ENCODE measurements at places on chromosomes 11 and 22. TPM values are rescaled to one million over a fixed set of nuclear protein-coding genes. Genes with fewer than 3 reads are reported as not detected.
A peak's percentile ranks its signal among the peaks of the same experiment; 100 is the strongest.

GRCh38 chr11:86940122-86940777 is 14.9 kb downstream of the FZD4 start:
- DNase-seq: peak; percentile 82

- no peak for DNase-seq
Measured at GRCh38 chr11:68724293-68724692, 27.0 kb downstream of the TESMIN start.

The TAF10 gene
- 67.1 TPM for polyA plus RNA-seq

DNA sequence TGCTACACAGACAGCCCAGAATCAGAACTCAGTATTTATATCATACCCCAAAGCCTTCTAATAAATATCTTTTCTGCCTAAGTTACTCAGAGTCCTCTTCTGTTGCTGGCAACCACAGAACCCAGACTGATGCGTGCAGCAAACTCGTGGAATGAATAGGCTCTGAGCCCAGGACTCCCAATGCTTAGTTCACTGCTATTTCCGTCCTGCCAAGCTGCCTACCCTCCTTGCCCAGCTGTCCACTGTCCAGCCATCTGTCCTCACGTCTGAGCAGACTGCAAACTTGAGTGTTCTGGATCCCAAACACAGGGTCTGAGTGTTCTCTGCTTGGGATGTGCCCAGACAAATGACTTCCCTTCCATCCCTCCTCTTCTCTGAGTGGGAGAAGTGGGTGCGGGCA is 19.4 kb downstream of the PTPN5 start:
- no peak for DNase-seq

DNA sequence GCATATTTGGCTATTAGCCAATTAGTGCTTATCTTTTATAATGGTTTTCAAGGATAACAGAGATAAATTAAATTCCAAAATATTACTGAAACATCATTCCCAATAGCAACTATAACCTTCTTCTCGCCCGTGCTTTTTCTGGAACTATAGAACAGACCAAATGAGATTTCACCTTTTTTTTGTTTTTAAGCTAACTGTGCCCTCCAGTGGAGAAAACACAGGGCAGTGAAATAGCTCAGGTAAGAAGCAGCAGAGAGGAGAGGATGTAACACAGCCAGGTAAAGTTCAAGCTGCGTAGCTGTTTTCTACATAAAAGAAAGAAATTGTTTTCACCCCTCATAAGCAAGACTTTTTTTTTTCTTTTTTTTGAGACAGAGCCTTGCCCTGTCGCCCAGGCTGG is 28.2 kb downstream of the HSD17B12 start:
- DNase-seq: no peak

The TUB gene
- polyA plus RNA-seq: 27.2 TPM

DNA sequence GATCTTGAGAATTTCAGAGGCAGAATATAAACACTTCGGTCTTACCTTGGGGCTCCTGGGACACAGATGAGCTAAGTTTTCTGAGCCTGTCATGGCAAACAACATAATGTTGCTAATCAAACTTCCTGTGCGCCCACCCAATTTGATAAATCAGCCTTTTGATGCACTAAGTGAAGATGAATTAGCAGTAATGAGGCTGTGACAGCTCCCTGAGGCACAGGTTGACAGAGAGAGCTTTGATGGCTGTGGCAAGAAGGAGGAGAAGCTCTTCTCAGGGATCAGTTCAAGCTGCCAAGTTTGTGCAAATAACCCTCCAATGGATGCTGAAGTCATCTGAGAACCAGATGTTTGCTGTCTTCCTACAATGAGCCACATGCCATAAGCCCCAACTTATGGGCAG is 34.4 kb downstream of the DRD2 start:
- DNase-seq: no peak

GRCh38 chr11:124717786-124718651 is 21.7 kb upstream of the NRGN start:
- DNase-seq: no peak

DNA sequence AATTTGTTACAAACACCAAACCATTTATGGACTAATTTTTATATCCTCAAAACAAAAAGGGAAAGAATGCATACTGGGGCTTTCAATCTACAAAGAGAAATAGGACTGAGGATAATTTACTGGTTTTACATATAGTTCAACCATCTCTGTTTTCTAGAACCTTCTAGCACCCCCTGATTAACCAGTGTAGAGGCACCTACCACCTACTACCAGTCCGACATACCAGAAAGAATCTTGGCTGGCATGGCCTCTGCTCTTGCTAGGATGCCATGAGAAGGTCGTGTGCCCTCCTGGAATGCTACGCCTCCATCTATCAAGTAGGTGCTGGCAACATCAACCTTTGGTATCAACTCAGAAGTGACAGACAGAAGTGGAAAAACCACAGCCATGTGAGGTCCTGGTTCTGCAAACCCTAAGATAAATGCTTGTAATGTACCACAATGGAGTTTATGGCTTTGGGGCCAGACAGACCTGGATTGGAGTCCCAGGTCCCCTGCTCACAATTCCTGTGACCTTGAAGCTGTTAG is 28.2 kb downstream of the MYH9 start:
- DNase-seq: no peak

DNA sequence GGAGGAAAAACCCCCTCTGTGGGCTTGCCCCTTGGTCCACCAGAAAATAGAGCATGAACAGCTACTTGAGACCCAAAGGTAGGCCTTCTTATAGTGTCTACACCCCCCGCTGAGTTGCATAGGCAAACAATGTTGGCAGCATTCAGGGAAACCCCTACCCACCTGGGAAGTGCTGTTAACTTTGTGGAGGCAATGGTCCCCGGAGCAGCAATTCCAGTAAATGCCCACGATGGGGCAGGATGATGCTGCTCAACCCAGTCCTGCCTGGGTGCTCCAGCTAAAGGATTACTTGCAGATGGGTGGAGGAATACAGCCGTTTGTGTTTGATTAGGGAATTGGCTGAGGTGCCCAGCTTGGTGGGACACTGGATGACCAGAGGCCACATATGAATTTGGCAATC is 381.3 kb upstream of the ANO5 start:
- no peak for DNase-seq

DNA sequence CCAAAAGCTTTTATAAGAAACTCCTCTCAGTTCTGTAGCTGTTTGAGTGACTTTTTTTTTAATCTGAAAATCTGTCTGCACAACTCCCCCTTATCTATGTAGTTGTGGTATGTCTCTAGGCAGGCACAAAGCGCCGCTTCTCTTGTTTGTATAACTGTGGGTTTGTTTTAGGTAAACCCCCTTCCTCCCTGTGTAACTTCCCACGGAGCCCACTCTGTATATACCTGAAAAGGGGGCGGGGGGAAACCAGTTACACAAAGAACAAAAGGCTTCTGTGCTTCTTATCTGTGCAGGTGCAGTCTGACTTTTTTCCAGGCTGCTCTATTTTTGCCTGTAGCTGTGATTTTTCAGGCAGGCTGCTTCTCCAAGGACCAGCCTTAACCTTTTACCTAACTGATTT is 13.2 kb downstream of the OR10AG1 start:
- DNase-seq: no peak

DNA sequence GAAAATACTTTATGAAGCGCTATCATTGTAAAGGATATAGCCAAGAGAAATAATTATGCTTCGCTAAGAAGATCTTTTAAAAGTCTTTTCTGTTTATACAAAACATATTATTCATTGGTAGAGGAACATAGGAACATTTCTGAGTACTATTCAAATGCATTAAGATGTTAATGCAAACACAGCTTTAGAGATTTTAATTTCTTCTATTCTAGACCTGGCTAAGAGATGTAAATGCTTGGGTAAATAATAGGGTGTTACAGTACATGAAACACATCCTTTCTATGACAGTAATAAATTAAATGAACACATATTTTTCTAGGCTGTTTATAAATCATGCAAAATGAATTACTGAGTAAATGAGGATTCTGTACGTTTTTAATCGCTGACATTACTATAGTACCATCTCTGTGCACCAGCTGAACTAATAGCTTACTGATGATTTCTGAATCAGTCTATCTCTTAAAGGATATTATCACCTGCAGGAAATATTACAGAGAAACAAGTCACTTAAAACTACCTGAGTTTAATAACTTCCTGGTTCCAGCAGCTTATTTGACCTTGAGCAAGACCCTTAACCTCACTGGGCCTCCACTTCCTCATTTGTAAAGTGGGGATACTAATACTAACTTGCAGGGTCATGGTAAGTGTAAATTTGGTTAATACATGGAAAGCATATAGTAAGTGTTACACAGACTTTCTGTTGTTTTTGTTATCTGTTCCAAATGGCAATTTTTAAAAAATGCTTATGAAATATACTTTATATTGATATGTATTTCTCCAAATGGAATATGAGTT is 344.9 kb downstream of the DYNC2H1 start:
- DNase-seq: no peak

- no peak for DNase-seq
Measured at GRCh38 chr22:35708453-35708852, 9.2 kb upstream of the APOL5 start.

GRCh38 chr11:134785660-134786284 is 373.7 kb upstream of the B3GAT1 start:
- no peak for DNase-seq

DNA sequence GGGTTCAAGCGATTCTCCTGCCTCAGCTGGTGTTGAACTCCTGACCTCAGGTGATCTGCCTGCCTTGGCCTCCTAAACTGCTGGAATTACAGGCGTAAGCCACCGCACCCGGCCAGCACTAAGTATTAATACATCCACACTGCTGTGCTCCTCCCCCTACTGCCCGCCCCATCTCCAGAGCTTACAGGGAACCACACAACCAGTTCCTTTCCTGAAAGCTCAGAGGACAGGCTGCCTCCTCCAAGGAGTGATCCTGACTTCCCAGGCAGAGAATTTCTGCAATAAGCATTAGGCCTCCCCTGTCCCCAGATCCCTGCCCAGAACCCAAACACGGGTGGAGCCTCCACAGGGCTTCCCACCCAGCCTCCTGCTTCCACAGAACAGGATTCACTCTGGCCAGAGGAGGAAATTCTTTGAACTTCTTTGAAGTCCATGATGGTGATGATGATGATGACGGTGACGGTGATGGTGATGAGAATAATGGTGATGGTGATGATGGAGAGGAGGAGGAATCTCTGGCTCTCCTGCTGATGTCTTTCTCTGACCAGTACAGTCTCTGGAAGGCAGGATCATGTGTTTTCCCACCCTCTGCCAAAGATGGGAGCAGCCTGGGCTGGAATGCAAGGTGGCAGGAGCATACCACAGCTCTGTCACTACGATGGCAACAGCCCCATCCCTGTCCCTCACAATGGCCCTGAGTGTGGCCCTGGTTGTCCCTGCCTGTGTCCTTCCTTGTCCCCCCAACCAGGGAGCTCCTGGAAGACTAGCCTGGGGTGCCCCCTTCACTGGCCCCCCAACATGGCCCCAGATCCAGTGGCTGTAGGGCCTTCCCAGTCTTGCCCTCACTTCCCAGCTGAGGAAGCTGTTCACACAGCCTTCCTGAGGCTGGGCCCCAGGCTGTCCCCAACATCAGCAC is 33.5 kb upstream of the CSNK1E start:
- no peak for DNase-seq

DNA sequence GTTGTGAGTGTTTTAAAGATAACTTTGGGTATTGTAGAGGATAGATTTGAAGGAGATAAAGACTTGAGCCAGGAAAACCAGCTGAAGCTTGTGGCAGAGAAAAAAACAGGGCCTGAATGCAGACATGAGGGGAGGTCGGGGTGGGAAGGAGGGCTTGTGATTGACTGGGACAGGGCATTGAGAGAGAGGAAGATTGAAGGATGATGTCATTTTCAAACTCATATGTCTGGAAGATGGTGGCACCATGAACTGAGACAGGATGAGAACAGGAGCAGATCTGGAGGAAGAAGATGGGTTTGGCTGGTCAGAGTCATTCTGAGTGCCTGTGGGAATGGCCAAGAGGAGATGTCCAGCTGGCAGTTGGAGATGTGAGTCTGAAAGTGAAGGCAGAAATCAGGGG is 14.7 kb downstream of the CSNK2A3 start:
- no peak for DNase-seq
